Stimulated activated CD8-positive, alpha-beta memory T cell treated with anti-CD3 and anti-CD28 coated beads, Interleukin-15, amount 100 ng/mL, for 4 hours (primary cell): ENCODE measurements at places on chromosomes 3 and 15.

- no peak for DNase-seq
Observed at GRCh38 chr3:24525022-24525421, 30.4 kb upstream of the THRB start.

- no peak for DNase-seq
Observed at GRCh38 chr15:66261056-66261455, 7.5 kb upstream of the MEGF11 start.

- DNase-seq, result no peak
Observed at GRCh38 chr15:42104095-42104891, 9.9 kb upstream of the PLA2G4D start.

- DNase-seq, result no peak
Observed at GRCh38 chr15:70339571-70340493, 242.1 kb upstream of the TLE3 start.

DNA sequence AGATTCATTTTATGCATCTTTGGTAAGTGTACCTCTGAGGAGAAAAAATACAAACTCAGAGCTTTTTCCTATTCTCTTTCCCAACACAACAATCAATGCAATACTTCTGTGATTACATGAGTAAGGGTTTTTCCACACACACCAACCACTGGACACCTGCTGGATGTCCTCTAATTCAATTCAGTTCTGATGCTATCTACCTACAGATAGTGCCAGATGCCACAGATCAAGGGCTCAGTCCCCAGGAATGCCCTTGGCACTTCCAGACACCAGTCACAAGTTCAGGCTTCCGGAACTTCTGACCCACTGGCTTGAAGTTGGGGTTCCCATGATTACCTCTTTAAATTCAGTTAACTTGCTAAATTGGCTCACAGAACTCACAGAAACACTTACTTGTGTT, 511.5 kb downstream of the AGBL1 start:
- no peak for DNase-seq

DNA sequence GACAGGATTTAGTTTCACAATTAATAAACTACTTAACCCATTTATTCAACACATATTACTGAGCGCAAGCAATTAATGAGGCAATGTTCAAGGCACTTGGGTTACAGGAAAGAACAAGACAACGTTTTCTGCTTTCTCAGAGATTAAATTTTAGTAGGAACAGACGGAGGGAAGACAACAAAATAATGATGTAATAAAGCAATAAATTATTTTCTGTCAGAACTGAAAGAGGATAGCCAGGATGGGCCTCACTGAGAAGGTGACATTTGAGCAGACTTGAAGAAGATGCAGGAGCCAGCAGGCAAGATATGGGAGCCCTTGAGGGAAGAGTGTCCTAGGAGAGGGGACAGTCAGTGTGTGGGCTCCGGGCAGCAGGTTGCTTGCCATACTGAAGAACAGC, 11.3 kb upstream of the RPL14 start:
- DNase-seq, result no peak

- DNase-seq, result no peak
Observed at GRCh38 chr15:34064438-34064837, 25.4 kb upstream of the AVEN start.

DNA sequence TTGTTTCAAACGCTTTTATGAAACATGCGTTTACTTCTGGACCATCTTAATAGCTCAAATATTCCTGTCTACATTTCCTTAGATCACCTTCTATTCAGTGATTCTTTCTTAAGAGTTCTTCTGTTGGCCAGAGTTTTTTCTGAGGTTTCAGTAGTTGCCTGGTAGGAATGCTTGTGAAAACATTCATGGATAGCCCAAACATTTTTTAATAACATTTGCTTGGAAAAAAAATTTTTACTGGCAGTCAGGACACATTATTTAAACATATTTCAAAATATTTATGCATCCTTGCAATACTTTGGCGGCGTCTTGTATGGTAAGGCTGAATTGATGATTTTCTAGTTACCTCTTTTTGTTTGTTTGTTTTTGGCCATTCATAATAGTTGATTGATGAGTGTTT, 47.4 kb upstream of the ZBTB20 start:
- no peak for DNase-seq

DNA sequence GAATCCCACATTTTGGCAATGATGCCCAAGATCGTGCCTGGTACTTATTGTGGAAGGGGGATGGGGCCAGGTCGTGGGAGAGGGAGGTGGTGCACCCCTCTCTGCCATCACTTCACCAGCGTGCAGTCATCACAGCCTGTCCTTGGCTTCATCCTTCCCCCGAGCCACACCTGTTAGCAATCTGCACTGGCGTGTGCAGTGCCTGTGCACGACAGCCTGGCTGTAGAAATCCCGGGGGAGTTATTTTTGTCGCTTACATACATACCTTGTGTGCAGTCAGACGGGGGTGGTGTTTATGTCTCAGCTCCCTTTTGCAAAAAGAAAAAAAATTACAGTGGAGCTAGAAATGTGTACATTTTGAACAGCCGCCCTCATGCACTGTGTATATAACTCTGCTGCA, 216.0 kb downstream of the TLE3 start:
- no peak for DNase-seq
